ENCODE measurements at places on chromosomes 3 and 15. TPM values are rescaled to one million over a fixed set of nuclear protein-coding genes. Genes with fewer than 3 reads are reported as not detected.

The IQCH gene
- total RNA-seq: 2.3 TPM

The UCN2 gene
- not detected for total RNA-seq

DNA sequence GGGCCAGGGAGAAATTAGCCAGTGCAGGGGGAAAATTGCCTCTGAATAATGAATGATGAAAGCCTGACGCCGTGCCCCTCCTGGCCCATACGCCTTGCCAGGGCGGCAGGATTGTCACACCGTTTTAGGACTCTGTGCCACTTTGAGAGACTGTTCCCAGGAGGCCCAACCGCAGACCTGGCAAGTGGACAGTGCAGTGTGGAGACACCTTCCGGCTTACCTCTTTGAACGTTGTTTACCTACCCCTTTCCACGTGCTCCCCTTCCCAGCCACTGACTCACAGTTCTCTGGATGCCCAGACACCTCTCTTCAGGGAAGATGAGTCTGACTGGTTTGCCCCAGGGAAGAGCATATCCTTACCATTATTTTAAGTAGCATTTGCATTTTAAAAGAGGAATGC is 84.0 kb upstream of the PXYLP1 start:
- no peak for DNase-seq

GRCh38 chr3:17201538-17201937 is 316.8 kb downstream of the PLCL2 start:
- no peak for DNase-seq

DNA sequence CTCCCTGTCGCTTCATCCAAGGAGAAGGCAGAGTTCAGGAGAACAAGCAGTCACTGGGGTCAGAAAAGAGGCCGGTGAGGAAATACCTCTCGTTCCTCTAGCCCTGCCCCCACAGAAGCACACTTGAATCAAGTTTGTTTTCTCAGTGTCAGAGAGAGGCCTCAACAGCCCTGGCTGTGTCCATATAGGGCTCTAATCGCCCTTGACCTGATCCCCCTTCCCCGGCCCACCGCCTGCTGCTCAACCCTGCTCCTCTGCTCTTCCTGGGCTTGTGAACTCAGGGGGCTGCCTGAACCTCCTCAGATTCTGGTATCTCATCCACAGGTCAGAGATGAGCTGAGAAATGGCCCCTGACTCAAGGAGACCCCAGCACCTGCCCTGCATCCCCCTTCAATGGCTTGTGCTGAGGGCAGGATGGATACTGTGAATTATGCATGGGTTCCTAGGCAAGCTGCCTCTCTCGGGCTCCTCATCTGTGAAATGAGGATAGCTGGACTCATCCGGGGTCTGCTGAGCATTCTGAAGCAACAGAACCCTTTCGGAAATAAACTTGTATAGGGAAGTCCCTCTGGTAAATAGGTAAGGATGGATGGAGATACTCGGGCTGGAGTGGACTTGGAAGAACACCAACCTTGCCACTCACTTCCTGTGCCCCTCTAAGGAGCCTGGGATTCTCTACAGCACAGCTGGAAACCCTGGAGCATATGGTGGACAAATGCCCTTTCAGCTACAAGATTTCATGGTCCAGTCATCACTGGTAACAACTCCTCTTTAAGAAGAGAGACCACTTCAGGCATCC is 147.5 kb downstream of the STT3B start:
- no peak for DNase-seq

The CTXN2 gene
- total RNA-seq: not detected

DNA sequence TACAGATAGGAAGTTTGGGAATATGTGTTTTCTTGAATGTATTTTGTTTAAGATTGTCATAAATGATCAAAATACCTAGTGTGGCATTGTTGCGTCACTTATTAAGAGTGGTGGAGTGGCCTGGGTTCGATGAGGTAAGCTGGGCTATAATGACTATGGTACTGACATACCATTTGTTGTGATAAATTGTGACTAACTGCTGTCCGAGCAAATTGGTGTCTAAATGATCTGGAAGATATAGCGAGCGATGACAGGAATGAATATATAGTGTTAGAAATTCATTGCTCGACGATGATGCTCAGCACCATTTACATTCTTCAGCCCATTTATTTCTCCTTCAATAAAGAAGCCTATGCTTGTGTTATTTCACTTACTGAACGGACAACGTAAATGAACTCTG is 123.3 kb downstream of the MCTP2 start:
- DNase-seq: no peak

DNA sequence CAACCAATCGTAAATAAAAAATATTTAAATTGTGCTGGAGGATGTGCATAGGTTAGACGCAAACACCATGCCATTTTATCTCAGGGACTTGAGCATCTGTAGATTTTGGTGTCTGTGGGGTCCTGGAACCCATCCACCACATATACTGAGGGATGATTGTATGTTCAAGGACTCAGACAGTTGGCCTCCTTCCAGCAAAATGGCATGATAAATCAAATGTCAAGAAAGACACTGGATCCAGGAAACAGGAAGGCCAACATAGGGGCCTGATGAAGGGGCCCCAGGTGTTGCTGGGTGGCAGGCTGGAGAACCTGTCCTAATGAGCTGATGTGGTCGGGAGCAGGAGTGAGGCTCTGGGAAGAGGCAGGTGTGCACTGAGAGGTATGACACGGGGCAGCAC is 289.5 kb downstream of the GABRG3 start:
- DNase-seq: no peak

The NME9 gene
- not detected for total RNA-seq

The PRSS50 gene
- total RNA-seq: not detected

- peak; percentile 75 for DNase-seq
Measured at GRCh38 chr15:25725758-25726157, 137.4 kb downstream of the ATP10A start.

The TPRG1 gene
- total RNA-seq: 15.2 TPM

The LMCD1 gene
- total RNA-seq: 834 TPM

DNA sequence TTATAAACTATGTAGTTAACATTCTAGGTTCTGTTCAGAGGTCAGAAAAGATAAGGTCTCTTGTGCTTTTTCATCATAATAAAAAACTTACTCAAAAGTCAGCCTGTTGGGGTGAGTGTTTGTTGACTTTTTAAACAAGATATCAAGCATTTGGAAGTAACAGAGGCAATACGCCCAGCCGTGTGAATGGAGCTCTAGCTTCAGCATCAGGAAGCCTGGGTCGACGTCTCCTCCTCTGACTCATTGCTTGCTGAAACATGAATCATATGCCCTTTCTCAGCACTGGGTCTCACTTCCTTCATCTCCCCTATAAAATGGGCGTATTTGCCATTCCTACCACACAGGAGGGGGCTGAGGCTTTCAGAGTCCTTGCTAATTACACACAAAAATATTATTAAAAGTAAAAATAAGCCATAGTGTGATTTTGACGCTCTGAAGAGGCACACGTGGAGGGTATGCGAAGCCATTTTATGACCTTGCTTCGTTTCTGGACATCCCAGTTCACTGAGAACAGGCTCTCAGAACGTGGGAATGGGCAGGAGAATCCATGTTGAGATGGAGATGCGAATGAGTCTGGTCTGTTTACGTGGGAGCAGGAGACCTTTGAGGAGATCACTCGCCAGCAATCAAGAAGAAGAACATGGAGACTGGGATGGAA is 220.8 kb upstream of the TPRG1 start:
- peak; percentile 93 for DNase-seq

DNA sequence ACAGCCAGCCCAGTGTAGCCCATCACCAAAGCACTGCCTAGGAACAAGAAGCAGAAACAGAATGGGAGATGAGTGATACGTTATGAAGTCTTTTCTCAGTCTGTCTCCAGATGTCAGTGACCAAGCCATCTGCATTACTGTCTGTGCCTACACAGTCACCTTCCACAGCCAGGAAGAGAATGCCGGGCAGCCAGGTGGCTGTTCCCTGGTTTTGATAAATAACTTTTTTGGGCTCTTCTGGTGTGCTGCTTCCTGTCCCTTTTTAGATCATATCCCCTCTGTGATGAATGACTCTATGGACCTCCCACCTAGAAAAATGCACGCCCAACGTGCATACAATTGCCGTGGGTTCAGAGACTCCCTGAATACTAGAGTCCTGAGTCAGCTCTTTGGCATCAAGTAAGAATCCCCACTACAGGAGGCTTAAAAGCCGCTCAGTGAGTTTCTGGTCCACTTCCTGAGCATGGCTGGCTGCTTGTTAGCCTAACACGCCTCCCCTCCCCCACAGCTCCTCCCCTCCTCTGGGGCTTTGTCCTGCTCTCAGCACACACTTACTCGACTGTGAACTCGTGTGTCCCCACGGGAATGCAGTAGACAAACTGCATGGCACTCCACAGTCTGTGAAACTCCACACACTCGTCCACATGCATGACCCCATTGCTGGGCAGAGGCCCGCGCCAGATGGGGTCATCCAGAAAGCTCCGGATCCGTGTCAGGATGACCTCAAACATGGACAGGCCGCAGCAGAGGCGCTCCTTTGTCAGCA is 34.7 kb downstream of the NIPA2 start:
- DNase-seq: no peak

GRCh38 chr3:194884649-194885315 is 199.1 kb downstream of the FAM43A start:
- no peak for DNase-seq
